ENCODE measurements at places on chromosomes 5 and 9. TPM values are rescaled to one million over a fixed set of nuclear protein-coding genes. Genes with fewer than 3 reads are reported as not detected.

The CERT1 gene
- 11.7 TPM for total RNA-seq

- peak; percentile 70 for DNase-seq
Measured at GRCh38 chr5:37771731-37772130, 68.1 kb downstream of the GDNF start.

DNA sequence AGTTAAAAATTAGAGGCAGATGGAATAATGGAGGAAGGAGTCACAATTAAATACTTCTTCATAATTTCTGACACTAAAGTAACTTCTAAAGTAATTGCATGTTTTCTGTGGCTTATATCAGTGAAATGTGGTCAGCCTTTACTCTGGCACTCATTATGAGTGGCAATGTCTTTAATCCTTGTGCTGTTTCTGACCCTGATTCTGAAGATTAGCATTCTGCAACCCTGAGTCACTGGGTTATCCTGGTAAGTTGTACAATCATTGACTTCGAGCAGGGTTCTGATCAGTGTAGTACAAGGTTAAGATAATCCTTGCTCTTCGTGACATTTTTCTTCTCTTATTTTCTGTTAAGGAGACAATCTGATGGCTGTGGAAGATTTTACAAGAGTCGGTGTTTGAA lies 379.4 kb upstream of the RORB start:
- DNase-seq = peak; percentile 64

- DNase-seq = no peak
Measured at GRCh38 chr5:15526413-15526812, 26.4 kb downstream of the FBXL7 start.

DNA sequence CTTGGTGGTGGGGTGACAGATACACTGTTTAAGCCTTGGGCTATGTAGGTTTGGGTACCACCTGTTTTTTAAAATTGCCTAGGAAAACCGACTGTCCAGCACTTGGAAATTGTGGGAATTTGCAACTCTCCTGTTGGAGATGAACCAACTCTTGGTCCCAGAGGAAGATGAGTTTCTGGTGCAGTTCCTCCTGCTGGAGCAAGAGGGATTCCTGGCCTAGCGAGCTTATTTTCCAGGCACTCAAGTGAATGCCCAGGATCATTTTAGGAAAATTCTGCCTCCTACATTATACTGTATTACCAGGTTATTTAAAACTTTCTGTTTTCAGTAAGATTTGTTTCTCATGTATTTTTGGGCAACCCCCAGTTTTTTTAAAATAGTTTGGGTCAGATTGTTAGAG lies 33.7 kb downstream of the AP3S1 start:
- no peak for DNase-seq

The IL31RA gene
- total RNA-seq = 2.5 TPM

DNA sequence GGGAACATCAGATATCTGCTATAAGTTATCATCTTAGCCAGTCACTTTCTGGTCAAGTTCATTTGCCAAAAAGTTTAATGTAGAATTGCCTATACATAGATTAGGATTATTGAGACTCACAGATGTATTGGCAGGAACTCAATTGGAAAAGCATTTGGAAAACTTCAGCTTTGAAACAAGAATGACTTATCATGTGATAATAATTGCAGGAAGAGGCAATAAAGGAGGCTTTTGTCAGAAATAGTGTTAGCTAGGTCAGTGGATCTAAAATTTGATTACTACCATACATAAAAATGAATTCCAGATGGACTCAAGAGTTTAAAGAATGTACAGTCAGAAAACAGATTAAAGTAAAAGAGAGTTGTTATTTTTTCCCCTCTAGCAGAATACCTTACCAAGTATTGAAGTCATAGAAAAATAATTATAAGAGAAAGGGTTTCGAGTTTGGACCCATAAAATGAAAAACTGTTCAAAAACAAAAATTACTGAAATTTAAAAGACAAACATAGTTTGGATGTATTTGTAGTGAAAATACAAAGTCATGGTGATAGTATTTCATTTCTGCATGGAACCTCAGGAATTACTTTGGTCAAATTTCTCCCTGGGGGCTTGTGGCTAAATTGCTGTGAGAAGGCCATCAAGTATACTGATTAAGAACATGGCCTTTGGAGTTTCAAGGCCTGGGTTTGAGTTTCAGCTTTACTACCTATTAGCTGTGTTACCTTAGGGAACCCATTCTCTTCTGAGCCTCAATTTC lies 159.9 kb downstream of the TMEM38B start:
- no peak for DNase-seq

GRCh38 chr9:134066913-134067851 lies 644 bp downstream of the BRD3 start:
- no peak for DNase-seq

DNA sequence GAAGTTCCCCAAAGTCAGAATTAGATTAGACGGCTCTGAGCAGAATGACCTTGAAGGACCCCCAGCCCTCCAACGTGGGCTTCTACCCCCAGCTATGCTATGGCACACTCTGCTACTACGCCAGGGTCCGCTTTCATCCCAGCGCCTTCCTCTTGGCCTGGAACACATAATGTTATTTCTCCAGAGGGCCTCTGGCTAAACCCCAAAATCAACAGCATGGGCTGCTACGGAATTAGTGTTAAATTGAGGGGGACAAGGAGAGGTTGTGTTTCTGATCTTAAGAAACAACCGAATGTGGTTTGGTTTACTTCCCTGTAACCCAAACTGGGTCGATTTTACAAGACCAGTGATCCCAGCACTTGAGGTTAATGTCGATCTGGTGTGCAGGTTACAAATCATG lies 97.1 kb downstream of the ZNF618 start:
- DNase-seq = no peak

The SPATA31A3 gene
- not detected for total RNA-seq

GRCh38 chr9:92664394-92665152 lies 5.4 kb downstream of the IPPK start:
- DNase-seq = no peak
